Astrocyte of the hippocampus (primary cell): ENCODE measurements at places on chromosomes 16 and 17.

- DNase-seq = peak; percentile 69
These were observed 526 bp downstream of the ZZEF1 start for GRCh38 chr17:4142107-4142900.

GRCh38 chr17:72778169-72779151 is 314.0 kb downstream of the SLC39A11 start:
- no peak for DNase-seq

DNA sequence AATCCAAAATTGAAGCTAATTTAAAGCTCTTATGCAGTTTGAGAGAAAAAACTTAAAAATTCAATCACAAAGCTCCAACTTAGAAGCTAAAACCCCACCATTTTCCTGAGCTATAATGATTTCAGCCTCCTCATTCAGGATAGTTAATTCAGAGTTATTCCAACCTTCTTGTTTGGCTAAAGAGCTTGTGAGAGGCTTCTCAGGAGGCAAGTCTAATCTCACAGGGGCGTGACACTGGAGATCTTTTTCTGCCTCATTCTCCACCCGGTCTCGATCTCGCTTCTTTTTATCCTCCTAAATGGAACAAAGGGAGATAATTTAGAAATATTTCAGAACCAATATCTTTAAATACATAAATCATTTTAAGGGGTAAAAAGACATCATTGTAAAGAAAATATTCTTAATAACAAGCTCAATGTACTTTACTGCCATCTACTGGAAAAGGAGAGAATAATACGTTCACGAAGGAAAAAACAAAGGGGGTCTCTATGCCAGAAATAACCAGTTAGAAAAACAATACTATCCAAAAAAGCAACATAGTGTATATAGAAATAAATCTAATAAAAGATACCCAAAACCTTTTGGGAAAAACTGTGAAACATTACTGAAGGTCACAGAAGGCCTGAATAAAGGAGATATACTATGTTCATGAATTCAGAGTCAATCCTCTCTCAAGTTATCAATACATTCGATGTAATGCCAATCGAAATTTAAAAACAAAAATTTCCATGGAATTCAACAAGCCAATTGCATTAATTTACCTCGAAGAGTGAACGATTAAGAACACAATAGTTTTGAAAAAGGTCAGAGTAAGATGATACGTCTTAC is 13.9 kb downstream of the BRD7 start:
- peak; percentile 23 for DNase-seq

DNA sequence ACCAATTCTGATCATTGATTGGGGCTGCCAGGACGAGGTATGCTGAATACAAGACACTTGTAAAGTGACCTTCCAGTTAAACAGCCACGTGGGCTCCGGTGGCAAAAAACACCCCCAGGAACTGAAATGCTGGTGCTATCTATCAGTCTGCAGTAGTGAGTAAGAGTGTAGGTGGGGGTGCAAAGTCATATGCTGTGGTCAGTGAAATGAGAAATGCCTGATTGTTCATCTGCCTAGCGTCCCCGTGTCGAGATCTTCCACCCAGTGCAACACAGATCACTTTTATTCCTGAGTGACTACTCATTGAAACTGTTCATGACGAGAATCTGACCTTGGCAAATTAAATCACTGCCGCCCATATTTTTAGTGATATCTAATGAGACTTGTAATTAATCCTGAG is 806.5 kb upstream of the GOT2 start:
- peak; percentile 5 for DNase-seq

DNA sequence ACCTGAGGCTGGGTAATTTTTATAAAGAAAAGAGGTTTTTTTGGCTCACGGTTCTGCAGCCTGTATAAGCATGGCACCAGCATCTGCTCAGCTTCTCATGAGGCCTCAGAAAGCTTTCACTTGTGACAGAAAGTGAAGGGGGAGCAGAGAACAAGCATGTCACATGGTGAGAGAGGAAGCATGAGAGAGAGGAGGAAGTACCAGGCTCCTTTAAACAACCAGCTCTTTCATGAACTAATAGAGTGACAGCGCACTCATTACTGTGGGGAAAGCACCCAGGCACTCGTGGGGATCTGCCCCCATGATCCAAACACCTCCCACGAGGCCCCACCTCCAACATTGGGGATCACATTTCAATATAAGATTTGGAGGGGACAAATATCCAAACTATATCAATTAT is 86.8 kb downstream of the USP32 start:
- DNase-seq = no peak

DNA sequence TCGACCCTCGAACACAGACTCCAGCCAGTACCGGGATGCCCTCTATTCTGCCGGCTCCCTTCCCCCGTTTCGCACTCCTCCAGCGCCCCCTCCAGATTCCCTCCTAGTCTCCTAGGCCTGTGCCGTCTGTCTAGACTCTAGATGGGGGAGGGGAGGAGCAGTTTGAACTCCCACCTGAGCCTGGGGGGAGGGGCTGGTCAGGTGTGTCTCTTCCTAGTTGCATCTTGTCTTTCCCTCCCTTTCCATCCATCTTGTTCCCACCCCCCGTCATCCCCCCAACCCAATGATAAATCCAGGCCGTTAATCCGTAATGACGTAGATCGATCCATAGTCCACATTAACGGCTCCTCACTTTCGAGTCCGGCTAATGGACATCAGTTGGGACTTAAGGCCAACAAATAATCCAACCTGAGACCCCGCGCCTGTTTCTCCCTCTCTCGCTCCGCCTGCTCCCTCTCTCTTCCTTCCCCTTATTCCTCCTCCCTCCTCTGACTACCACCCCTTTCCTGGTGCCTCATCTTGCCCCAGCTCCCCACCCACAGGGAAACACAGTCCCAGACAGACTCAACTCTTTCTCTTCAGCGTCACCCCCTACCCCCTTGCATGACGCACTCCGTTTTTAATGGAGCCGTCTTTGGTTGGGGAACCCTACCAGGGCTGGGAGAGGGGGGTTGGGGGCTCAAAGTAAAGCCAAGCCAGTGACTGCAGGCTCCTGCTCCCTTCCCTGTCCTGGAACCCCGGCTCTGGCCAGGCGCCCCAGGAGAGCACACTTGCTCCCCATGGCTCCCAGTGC is 3.4 kb upstream of the HOXB5 start:
- no peak for DNase-seq

DNA sequence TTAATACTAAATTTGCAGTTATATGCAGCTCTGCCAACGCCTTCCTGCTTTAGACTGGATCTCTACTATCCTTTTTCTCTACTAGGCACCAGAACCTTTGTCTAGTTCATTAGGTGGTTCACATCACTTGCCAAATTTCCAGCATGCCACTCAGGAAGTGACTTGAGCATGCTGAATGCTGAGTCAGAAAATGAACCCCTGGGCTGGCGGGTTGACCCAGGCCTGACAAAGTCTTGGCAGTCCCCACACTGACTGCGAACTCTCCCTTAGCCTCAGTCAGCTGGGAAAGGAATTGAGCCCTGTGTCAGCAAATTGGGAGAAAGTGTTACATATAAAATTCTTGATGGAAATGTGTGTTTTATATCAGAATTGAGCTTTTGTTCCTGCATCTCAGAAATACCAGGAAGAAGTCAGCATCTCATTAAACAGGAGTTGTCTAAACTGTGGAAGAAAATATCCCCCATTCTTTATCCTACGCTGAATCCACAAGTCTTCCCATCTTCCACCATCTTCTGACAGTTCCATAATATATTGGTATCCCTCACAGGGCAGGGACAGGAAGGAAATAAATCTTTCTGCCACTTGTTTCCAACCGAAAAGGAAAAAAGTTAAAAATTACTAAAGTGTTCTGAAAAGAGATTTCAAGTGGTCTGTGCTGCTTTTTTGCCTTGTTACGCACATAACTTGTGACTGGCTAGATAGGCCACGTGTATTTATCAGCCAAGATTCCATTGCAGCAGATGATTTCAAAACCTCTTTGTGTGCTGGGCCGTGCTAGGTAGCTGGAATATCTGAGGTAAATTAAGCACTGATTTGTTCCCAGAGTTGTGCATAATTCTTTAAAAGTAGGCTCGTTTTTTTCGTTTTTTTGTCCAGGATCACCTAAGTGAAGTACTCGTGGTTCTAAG is 16.7 kb upstream of the SLC12A3 start:
- peak; percentile 86 for DNase-seq

- peak; percentile 38 for DNase-seq
These were observed 4.3 kb upstream of the ADGRG1 start for GRCh38 chr16:57624044-57624688.

- no peak for DNase-seq
These were observed 4.8 kb downstream of the CDR2L start for GRCh38 chr17:74992223-74992622.

GRCh38 chr17:68509141-68510057 is 2.8 kb upstream of the PRKAR1A start:
- no peak for DNase-seq

- DNase-seq = peak; percentile 4
These were observed 2.3 kb downstream of the SHISA9 start for GRCh38 chr16:12903407-12904328.

GRCh38 chr16:2157480-2158261 is 2.1 kb downstream of the TRAF7 start:
- peak; percentile 29 for DNase-seq

DNA sequence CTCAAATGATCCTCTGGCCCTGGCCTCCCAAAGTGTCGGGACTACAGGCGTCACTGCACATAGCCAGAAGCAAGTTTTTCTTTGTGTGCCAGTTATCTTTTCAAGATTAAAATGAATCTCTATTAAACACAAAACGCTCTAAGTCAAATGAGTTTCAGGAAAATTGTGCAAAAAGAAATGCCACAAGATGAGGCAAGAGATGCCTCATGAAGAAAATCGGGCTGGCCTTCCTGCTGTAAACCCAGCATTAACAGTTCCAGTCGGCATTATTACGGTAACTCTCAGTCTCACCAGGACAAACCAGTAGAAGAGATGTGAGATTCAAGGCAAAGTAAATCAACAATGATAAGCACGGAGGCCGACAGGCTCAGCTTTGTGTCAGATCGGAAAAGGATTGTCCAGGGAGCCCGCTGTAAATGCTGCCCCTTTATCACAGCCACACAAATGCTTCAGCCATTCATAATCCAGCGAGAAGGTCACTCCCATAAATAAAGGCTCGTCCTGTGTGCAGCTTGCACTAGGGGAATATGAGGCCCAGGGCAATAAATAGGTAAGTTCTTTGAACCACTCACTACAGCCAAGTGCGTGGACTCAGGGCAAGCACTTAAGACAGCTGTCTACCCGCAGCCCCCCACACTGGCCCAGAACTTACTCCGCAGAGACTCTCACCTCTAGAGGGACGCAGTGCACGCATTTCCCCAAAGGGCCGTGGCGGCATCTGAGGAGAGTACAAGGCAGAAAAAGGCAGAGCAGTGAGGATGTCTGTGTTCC is 27.2 kb downstream of the NPLOC4 start:
- DNase-seq = no peak

DNA sequence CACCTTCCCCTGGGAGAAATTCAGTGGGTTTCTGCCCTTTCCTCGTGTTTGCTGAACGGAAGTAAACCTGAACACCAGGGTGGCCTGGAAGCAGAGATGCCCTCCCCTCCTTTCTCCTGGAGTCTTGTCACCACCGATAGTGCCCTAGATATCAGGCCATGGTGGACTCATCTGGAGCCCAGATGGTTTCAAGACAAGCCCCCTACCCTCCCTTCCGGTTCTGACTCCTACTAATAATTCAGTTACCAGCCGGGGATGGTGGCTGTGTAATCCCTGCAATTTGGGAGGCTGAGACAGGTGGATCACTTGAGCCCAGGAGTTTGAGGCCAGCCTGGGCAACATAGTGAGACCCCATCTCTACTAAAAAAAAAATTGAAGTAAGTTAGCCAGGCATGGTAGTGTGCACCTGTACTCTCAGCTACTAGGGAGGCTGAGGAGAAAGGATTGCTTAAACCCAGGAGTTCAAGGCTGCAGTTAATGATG is 2.4 kb downstream of the ZNF469 start:
- DNase-seq = no peak

GRCh38 chr17:42174126-42174783 is 6.7 kb downstream of the KCNH4 start:
- DNase-seq = no peak

DNA sequence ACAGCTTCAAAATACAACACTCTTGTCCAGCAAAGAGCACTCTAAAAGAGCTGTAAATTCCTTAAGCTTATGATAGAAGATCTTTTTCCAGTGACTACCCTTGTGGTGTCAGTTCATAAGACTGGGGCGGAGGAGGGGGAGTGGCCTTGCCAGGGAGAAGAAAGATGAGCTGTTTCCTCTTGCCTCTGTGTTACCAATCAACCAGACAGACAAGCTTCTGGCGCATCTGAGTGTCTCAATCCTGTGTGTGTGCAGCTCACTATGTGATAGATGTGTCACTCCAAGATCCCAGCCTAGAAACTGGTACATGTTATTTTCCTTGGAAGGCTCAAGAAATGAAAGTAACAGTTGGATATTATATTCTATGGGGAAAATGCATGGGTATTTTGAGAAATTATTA is 167.4 kb upstream of the CACNG3 start:
- no peak for DNase-seq
